ENCODE measurements at places on chromosomes 2 and 18. TPM values are rescaled to one million over a fixed set of nuclear protein-coding genes. Genes with fewer than 3 reads are reported as not detected.

The REG1B gene
- total RNA-seq, result 2.3 TPM

The PCARE gene
- total RNA-seq, result 0.53 TPM

The VWC2L gene
- not detected for total RNA-seq

The ABCB11 gene
- 1.5 TPM for total RNA-seq

The NAT8 gene
- total RNA-seq, result not detected

The MYO5B gene
- total RNA-seq, result 9.9 TPM

The FIGN gene
- total RNA-seq, result 22.2 TPM

The REG3A gene
- total RNA-seq, result 2.3 TPM

The SLC35G4 gene
- total RNA-seq, result not detected

The SLC23A3 gene
- total RNA-seq, result 3.3 TPM

The SMYD1 gene
- 0.49 TPM for total RNA-seq

The CCDC178 gene
- total RNA-seq, result 4.6 TPM

Measured in sciatic nerve (tissue), 2 donors.